ENCODE measurements at places on chromosomes 2 and 18.

DNA sequence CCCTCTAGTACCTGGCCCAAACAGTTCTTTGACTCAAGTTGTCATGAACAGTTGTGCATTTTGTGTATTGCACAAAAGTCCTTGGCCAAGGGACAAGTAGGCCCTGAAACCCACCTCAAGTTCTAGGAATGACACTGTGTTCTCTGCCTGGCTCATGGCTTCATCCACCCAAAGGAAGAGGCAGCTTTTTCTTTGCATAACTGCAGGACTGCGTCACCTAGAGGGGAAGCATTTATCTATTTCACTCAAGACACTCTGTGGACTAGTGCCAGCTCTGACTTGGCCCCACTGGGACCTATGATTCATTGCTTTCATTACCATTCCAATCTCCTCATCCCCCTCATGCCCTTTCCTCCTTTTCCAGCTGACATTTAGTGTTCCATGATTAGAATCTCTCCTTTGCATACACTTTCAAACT lies 119.3 kb upstream of the SIX2 start:
- no peak for DNase-seq

DNA sequence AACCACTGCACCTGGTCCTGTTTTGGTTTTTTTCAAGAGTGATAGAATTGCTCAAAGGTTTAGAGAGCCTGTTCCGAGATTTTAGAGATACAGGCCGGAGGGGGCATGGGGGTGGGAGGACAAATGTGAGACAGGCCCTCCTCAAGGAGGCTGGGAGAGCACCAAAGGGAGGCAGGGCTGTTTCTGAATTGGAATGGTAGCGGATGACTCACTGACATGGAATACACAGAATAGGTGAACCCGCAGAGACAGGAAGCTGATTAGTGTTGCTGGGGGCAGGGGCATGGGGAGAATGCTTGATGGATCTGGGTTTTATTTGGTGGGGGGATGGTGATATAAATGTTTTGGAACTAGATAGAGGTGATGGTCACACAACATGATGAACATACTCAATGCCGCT lies 111.0 kb upstream of the MGAT5 start:
- DNase-seq = no peak

GRCh38 chr2:43082111-43082894 lies 144.1 kb downstream of the ZFP36L2 start:
- DNase-seq = no peak

DNA sequence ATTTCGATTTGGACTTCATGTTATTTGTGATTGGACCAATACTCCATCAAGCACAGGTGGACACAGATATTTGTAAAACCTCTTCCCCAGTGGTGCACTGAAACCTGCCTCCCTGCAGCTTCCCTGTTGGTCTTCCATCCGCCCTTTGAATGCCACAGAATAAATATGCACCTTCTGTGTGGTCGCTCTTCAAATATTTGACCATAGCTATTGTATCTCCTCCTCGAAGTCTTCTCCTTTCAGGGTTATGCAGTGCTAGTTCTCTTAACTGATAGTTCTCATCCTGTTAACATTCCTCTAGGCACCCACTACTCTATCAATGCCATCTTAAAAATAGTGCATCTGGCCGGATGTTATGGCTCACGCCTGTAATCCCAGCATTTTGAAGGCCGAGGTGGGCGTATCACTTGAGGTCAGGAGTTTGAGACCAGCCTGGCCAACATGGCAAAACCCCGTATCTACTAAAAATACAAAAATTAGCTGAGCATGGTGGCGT lies 12.5 kb downstream of the SPATS2L start:
- DNase-seq = no peak

- no peak for DNase-seq
These were observed 417.5 kb upstream of the MYT1L start for GRCh38 chr2:2748399-2749205.

DNA sequence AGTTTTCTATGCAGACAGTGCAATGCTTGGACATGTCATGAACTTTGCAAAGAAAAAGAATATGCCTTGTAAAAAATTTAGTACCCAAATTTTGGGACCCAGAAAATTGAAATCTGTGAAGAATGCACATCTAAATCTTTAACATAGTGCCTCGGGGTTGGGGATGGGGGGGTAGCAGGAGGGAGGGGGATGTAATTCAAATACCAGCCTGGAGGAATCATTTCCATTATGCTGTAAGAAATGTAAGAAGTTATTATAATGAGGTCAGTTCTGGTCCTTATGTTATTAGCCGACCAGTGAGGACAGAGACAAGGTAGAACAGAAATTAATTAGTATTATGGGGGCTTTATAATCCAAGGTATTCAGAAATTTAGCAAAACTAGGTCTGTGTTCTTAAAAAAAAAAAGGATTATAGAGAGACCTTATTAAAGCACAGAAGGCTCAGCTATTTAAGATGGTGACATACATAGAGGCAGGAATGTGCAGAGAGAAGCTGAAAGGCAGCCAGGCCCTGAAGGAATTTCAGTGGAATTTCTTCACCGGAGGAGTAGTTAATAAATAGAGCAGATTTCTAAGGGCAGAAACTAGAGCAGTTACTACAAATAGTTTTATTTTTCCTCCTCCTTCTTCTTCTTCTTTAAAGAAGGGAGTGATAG lies 89.0 kb upstream of the RBMS1 start:
- DNase-seq = no peak

DNA sequence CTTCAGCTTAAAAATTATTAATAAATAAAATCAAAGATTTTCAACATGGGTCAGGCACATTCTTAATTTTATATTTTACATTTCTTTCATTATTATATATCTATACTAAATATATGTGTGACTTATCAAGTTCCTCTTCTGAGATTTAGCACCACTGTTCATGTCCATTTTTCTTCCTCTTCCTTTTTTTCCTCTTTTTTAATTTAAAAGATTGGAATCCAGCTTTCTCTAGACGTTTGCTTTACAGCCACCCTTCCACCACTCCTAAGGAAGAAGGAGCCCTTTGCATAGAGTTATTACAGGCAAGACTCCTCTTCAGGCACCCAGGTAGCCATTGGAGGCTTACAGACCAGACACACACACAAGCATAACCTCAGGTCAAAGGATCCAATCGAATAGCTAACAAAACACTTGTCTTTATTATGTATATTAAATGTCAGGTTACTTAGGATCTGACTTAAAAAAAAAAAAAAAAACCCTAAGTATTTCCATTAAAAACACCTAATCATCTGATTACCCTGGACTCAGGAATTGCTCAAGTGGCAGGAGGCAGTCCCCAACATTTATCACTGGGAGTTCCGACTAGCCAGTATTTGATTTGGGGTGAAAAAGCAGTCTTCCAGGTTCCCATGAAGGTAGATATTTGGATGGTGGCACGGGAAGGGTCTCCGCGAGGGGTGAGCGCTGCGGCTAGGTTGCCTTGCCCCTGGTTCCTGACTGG lies 2.4 kb upstream of the ZEB2 start:
- DNase-seq = no peak

- DNase-seq = no peak
These were observed 75.3 kb downstream of the TSHZ1 start for GRCh38 chr18:75285876-75286275.

DNA sequence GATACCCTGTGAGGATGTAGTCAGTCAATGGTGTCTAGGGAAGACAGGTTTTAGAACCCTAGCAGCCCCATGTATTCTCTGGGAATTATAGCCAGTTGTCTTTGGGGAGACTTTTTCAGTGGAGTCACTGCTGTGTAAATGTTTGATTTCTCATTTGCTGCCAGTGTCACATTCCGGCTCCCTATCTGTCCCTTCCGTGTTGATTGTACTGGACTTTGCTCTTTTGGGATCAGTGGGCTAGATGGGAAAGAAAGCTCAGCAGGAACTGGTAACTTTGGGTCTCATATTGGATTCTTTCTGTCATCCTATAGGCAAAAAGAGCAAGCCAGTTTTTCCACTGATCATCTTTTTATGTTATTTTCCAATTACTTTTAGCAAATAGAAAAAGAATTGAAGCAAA lies 70.1 kb downstream of the GTF3C3 start:
- DNase-seq = no peak

DNA sequence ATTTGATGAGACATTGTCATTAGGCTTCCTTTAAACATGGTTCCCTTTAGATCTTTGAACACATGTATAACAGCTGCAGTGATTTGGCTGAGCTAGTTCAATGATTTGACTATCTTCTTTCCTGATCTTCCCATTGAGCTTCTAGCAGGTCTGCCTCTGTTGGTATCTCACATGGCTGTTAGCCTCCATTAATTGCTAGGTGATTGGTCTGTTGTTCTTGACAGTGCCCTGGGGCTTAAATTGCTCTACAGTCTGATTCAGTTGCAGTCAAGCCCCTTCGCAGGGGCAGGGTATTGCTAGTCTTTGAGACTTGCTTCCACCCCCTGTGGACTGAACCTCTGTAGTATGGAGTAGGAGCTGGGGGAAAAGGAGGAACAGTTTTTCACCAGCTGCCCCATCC lies 24.1 kb downstream of the SKA1 start:
- DNase-seq = no peak

DNA sequence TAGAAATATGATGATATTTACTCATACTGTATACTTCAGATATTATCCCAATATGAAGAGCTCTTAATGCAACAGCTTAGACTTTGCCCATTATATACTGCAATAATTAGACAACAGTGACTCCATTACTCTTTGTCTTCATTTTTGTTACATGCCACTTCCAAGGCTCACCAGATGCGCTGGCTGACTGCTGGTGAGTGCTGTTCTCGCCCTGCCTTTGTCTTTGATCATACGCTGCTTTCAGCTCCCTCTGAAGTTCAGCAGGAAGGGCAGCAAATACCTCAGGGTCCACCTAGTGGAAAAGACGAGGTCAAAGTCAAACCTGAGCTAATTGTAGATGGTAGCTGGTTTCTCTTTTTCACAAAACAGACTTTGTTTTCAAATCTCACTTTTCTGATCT lies 66.3 kb downstream of the EIF5B start:
- no peak for DNase-seq

DNA sequence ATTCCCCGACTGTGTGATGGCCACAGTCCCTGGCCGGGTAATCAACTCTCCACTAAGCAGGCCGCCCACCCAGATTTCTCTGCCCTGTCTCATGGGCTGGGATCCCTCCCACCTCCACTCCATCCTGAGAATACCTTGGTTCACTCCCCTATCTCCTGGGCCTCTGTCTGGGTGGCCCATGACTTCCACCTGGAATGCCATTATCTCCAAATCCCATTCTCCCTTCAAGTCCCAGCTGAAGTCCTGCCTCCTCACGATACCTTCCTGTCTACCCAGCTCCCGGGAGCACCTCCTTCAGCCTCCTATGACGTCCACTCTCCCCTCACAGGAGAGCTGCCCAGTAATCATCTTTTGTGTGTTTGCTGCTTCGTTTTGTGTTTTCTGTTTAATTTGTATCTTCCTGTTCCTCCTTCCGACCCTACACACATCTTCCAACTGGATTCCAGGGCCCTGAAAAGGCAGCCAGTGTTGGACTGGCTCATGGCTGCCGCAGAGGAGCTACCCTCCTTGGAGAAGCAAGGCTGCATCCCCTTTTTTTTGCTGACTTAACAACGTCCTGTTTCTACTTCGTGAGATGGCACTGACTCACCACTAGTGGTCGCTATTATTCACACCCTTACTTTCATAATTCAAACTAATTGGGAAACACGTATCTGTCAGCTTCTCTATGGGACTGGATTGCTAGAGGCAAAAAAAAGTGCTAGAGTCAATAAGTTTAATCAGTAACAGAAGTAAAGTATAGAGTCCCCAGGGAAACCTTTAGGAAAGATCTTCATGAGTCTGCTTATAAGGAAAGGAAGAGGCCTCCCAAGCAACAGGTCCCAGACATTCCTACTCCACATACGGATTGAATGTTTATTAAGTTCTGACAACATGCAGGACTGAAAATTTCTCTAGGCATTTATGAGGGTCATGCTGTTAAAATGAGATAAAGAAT lies 171.9 kb upstream of the GATA6 start:
- DNase-seq = peak; percentile 11

DNA sequence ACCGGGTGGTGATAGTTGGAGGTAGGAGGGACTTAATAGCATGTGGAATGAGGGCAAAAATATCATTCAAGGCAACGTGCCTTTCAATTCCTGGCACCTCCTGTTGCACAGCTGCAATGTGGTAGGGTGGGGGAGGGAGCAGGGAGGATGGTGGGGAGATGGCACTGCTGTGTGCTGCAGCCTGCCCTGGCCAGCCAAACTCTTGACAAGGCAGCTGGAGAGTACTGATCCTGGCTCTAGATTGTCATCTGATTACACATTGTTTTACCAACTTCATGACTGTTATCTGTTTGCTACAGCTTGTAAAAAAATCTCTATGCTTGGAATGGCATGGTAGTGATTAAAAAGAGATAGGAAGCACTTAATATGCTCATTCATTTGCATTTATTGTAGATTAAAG lies 47.7 kb downstream of the PLCL1 start:
- DNase-seq = no peak

DNA sequence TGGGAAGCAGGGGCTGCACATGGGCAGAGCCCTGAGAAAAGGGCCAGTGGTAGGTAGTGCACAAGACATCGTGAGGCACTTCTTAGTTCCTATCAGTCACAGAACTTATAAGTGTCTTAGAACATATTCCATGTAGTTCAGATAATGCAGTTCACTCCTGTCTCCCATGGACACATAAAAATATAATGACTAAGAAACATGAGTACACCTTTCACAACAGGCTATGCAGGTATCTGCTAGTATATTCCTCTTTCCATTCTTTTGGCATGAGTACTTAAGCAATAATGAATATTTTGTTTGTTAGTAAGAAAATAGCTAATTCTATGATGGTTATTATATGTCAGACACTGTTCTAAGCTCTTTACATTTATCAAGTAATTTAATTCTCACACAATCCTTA lies 808.4 kb downstream of the BCL11A start:
- DNase-seq = no peak

GRCh38 chr2:176038694-176039093 lies 36.6 kb upstream of the LNPK start:
- no peak for DNase-seq

- DNase-seq = no peak
These were observed 3.5 kb upstream of the KCNE4 start for GRCh38 chr2:223048519-223048918.

DNA sequence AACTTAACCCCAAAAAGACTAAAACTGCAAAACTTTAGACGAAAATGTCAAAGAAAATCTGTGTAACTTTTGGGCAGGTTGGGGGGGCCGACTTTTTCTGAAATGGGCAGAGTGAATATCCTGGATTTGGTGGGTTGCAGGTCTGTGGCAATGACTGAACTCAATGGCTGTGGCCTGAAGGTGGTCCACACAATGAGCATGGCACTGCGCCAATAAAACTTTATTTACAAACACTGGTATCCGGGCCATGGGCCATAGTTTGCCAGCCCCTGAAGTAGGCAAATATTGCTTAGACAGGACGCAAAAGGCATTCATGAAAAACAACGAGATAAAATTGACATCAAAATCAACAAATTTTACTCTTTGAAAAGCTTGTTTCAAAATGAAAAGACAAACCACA lies 66.2 kb downstream of the RTP5 start:
- no peak for DNase-seq

All from CD4-positive, alpha-beta memory T cell (primary cell).